ENCODE measurements at places on chromosomes 5 and 9.

DNA sequence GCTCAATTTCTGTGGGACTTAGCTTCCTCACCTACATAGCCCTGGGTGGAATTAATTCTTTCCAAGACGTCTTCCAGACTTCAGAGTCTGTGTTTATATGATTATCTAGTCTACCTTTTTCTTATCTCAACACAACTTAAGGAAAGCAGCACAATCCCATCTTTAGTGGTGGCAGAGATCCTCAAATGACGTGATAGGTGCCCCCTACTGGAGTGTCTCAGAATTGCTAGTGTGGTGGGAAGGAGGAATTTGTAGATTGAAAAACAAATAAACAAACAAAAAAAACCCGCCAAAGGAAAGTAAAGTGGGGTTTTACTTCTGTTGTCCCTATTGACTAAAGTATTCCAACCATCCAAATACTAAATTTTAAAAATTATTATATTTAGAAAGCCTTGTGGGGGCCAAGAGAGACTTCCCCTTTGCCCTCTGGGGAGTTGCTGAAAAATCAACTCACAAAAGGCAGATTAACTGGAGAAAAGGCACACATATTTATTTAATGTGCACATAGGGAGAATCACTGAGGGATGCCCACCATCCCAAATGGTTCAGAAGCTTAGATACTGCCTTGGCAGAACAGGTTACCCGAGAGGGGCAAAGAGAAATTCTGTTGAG lies 283.3 kb downstream of the TMEM167A start:
- DNase-seq = no peak

GRCh38 chr5:140821375-140822280 lies at the start of gene PCDHA5:
Gene PCDHA5 (plus strand): TSS chr5:140821613.
- no peak for DNase-seq

- DNase-seq = no peak
Observed at GRCh38 chr9:133834080-133834976, 96.2 kb upstream of the SARDH start.

DNA sequence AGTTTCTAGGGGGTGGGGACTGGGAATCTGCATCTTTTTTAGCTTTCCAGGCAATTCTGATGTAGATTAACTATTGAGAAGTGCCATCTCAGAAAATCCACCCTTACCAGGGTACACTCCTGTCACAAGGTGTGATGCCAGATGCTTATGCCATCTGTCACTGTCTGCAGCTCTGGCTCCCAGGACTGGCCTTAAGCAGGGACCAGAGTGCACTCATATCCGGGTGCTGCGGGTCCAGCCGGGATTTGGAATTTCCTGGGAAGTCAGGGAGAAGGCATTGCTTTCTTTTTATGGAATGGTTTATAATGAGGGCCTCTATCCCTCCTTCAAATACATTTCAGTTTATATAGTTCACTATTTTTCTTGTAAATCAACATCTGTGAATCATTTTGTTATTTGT lies 92.6 kb downstream of the TMEM174 start:
- DNase-seq = no peak

Measured in inflammatory macrophage treated with lipopolysaccharide for 4 hours (primary cell).